ENCODE measurements at places on chromosomes 6 and 20.
A peak's percentile ranks its signal among the peaks of the same experiment; 100 is the strongest.

DNA sequence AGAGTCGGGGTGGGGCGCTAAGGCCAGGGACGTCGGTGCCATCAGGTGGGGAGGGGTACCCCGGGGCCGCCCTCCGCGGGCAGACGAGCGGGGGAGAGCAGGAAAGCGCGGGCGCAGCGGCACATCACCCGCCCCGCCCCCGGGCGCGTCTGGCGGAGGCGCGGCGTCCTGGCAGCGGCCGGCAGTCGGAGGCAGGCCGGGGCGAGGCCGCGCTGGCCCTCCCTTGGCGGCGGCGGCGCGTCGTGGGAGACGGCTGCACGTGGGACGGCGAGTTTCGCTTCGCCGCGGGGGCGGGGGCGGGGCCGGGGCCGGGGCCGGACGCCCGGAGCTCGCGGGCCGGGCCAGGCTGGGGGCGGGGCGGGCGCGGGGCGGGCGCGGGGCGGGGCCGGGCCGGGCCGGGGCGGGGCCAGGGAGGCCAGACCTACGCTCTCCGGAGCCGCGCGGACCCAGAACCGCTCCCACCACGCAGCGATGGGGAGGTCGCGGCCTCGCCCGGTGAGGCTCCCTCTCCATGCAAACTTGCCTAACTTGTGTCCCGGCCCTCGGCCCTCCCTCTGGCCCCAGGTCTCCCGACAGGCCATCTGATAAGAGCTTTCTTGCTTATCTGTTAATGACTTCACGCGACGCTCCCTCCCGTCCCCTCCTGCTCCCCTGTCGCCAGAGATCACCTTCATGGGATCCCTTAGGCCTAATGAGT is 12.5 kb downstream of the ITPR3 start:
- H3K36me3 ChIP-seq, result peaks cover 7% of the 10 kb centered on the region
- H3K4me3 ChIP-seq, result peak overlapping the region; percentile 85
- peaks cover 37% of the 10 kb centered on the region for H3K4me1 ChIP-seq
- peak; percentile 50 for DNase-seq

DNA sequence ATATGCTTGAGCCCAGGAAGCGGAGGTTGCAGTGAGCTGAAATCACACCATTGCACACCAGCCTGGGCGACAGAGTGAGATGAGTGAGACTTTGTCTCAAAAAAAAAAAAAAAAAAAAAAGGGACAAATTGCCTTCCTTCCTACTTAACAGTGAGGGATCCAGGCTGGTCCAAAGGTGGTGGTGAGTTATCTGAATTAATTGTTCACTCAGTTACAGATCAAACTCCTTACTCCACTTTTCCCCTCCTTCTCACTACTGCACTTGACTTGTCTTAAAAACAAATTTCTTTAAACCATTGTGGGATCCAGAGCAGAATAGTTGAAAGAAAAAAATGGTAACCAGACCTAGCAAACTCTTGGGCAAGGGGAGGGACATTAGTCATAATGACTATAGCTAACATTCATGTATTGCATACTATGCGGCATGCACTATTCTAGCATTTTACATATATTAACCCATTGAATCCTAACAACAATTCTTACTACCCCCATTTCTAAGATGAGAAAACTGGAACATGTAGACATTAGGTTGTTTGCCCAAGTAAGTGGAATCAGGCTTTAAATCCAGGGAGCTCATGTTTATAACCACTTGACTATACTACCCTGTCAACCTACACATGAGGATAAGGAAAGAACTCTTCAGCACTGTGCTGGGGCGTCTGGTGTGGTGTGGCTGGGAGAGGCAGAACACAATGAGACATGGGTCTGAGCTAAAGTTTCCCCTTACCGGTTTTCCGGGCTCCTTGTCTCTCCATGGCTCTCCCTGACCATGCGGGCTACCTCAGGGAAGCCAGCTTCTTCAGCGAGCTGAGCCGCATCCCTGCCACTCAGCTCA is 1.5 kb downstream of the GPANK1 start:
- peaks cover 41% of the 10 kb centered on the region for H3K36me3 ChIP-seq
- peaks cover 4% of the 10 kb centered on the region for H3K27me3 ChIP-seq
- peak overlapping the region; percentile 98 for H3K27ac ChIP-seq
- H3K4me1 ChIP-seq, result peaks cover 70% of the 10 kb centered on the region

GRCh38 chr6:44238687-44239350 is 8.1 kb upstream of the HSP90AB1 start:
- peak overlapping the region; percentile 86 for H3K4me3 ChIP-seq
- peak overlapping the region; percentile 96 for H3K27ac ChIP-seq
- H3K27me3 ChIP-seq, result peaks cover 2% of the 10 kb centered on the region

DNA sequence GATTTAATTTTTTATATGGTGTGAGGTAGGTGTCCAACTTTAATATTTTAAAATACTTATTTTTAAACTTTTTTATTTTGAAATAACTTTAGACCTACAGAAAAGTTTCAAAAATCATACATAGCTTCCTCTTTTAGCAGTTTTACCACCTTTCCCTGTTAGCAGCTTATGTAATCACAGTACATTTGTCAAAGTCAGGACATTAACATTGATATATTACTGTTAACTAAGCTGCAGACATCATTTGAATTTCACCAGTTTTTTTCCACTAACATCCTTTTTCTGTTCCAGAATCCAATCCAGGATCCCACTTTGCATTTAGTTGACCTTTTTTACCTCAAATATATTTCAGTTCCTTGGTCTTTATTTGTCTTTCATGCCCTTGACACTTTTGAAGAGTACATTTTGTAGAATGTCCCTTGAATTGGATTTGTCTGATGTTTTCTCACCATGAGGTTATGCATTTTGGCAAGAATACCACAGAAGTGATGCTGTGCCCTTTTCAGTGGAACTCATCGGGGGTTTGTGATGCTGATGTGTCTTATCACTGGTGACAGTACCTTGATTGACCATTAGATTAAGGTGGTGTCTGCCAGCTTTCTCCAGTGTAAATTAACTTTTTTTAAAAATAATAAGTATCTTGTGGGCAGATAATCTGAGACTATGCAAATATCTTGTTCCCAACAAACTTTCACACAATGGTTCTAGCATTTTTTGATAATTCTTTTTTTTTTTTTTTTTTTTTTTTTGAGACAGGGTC is 33.4 kb downstream of the TTLL9 start:
- no peak overlapping the region for H3K4me3 ChIP-seq
- no peaks in the 10 kb centered on the region for H3K36me3 ChIP-seq
- no peak for DNase-seq
- peaks cover 21% of the 10 kb centered on the region for H3K27me3 ChIP-seq

All from HFFc6 (cell line).